ENCODE measurements at places on chromosomes 3 and 15.

- no peak for DNase-seq
Observed at GRCh38 chr3:186983659-186984058, 53.3 kb downstream of the ST6GAL1 start.

GRCh38 chr3:170532573-170532972, 53.3 kb downstream of the SLC7A14 start:
- peak; percentile 8 for DNase-seq

GRCh38 chr3:184594371-184595001, 32.9 kb downstream of the EPHB3 start:
- no peak for DNase-seq

GRCh38 chr3:14598143-14598569, 53.4 kb upstream of the CCDC174 start:
- peak; percentile 49 for DNase-seq

GRCh38 chr3:99471353-99472323, 166.8 kb upstream of the COL8A1 start:
- no peak for DNase-seq

DNA sequence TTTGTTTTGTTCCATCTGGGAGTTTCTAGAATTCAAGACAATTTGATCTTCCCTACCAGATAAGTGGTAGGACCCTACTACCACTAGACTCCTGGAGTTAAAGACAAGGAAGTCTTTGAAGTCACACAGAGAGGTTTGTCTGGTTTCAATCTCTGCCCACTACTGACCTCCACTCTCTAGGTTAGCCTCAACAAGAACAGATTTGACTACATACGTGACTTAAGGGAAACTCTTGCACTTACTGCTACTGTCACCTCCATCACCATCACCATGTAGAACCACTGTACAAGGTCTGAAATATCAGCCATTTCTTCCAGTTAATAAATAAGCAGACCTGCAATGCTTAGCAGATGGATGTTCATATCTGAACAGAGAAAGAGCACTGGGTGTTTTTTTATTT, 148.3 kb upstream of the ARHGEF26 start:
- no peak for DNase-seq

GRCh38 chr3:9087831-9088413, 124.7 kb upstream of the RAD18 start:
- no peak for DNase-seq

DNA sequence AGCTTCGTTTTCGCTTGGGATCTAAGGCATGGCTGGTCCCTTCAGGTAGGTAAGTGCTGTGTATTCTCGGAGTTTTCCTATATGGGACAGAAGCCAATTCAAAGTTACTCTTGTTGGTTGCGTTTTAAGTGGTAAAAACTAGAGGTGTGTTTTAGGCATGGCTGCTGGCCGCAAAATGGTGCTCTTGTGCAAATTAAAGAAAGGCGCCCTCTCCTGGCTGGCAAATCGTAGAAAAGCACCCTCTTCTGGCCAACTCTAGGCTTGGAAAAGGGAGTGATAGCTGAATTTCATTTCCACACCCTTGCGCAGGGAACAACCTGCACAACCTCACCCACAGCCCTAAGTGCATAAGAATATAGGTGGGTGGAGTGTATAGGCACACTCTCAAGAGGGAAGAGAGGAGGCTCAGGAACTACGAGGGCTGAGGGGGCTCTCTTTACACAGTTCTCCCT, 23.5 kb downstream of the DRD3 start:
- peak; percentile 63 for DNase-seq

DNA sequence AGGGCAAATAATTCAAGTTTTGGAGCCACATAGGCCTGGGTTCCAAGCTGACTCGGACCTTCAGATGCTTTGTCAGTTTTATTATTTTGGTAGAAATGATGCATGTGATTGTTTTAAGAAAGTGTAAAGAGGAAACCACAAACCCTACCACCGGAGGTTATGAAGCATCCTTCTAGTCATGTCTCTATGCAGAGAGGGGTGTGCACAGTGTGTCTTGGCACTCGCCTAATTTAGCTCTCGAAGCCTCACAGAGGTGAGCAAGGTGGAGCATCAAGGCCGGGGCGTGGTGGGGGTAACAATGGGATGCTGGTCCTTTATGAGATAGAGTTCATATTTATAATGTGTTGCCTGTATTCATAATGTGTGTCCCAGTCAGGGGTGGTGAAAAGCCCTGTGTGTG, 63.7 kb upstream of the SMAD6 start:
- no peak for DNase-seq

GRCh38 chr3:112881891-112882290, 35.2 kb upstream of the CD200R1L start:
- no peak for DNase-seq

GRCh38 chr3:22713936-22714335, 489.2 kb upstream of the UBE2E2 start:
- no peak for DNase-seq

DNA sequence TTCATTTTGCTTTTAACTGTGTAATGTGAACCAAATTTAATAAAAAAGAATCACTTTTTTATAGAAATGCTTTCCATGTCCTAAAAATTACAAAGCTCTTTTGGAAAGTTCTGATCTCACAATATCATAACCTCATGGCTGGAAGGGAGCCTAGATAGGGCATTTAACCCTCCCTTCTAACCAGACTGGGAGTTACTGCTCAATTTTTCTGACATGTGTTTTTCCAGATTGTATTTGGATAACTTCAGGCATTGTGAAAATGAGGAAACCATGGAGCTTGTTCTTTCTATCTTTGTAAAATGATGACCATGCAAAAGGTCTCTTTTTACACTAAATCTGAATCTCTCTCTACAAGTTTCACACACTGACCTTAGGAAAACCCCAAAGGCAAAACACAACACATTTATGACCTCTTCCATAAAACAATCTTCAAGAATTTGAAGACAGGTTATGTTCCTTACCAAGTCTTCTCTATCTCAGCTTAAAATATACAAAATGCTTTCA, 508.8 kb downstream of the DIPK2A start:
- no peak for DNase-seq

DNA sequence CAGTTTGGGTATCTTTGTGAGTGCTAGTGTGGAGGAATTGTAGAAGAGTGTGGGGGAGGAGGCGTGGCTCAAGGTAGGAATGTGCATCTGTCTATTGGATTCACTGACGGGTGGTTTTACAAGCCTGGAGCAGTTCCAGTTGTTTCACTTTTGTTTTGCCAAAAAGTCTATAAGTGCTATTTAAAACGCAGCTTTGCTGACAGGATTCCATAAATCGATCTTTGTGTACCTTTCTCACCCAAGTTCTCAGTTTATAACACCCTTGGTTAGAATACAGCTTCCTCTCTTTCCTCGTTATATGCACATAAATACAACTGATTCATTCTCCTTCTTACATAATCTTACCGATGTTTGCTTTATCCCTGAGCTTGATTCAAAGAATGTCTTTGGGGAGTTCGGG, 123.2 kb upstream of the UBE2E2 start:
- no peak for DNase-seq

DNA sequence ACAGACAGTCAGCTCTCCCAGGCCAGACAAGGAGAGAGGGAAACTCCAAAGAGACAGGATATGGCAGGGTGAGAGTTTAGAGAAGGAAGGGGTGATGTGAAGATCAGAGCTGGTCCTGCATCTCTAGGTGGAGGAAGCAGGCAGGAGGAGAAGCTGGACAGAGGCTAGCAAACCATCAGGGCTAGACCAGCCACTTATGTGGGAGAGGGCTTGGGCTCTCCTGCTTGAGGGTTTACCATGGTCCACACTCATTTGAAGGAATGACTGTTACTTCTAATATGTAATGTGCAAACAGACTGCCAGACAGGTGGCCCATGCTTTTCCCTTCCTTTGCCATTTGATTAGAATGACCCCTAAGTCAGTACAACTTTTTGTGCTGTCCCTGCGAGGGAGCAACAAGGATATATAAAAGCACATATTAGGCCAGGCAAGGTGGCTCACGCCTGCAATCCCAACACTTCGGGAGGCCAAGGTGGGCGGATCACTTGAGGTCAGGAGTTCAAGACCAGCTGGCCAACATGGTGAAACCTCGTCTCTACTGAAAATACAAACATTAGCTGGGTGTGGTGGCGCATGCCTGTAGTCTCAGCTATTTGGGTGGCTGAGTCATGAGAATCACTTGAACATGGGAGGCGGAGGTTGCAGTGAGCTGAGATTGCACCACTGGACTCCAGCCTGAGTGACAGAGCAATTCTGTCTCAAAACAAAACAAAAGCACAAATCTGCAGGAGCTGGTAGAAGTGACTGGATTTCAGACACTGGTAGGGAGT, 41.0 kb upstream of the MANF start:
- no peak for DNase-seq

GRCh38 chr15:37032091-37032775, 68.1 kb downstream of the MEIS2 start:
- DNase-seq = no peak

- no peak for DNase-seq
Observed at GRCh38 chr3:11154036-11154952, at the start of gene HRH1. Gene HRH1, plus strand, starts transcription at chr3:11154493. Its CDS starts 104,545 bp downstream, at chr3:11259038.

- no peak for DNase-seq
Observed at GRCh38 chr15:58457466-58457965, 25.7 kb downstream of the LIPC start.

DNA sequence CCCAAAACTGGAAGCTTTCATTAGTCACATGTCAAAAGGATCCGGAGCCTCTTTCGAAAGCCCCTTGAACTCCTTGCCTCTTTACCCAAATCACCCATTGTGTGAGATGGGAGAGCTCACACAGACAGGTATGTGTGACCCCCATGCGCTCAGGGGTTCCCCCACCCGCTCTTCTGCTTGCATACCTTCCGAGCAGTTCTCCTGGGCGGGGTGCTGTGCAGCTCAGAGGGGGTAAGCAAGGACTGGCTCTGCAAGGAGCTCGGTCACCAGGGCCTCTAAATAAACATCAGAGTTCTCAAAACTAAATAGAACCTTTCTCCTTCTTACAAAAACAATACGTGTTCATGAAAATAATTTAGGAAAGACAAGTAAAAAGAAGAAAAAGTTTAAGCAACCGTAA, 55.7 kb downstream of the PXYLP1 start:
- DNase-seq = no peak

DNA sequence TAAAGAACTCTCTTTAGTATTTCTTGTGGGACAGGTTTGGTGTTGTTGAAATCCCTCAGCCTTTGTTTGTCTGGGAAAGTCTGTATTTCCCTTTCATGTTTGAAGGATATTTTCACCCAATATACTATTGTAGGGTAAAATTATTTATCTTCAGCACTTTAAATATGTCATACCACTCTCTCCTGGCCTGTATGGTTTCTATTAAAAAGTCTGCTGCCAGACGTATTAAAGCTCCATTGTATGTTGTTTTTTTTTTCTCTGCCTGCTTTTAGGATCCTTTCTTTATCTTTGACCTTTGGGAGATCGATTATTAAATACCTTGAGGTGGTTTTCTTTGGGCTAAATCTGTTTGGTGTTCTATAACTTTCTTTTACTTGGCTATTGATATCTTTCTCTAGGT, 119.0 kb upstream of the TBC1D5 start:
- DNase-seq = no peak

- no peak for DNase-seq
Observed at GRCh38 chr3:52871761-52872160, 25.6 kb downstream of the STIMATE start.

DNA sequence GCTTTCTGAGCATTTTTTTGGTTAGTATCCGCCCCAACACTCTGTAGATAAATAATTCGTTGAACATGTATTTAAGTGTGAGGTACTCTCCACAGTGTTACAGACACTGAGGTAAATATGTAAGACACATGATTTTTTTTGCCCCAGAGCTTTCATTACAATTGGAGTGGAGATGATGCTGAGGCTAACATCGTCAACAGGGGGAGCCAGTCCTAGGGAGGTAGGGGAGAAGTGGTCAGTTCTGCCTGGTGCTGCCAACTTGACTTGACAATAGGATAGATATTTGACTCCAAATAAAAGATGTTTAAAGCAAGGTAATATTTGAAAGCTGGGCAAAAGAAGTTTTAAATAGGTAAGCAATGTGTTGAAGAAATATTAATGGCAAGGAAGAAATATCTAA, 295.7 kb downstream of the UNC13C start:
- peak; percentile 1 for DNase-seq

- DNase-seq = no peak
Observed at GRCh38 chr15:38134252-38134651, 118.4 kb upstream of the SPRED1 start.

GRCh38 chr15:86333819-86334218, 254.1 kb downstream of the AGBL1 start:
- DNase-seq = no peak

DNA sequence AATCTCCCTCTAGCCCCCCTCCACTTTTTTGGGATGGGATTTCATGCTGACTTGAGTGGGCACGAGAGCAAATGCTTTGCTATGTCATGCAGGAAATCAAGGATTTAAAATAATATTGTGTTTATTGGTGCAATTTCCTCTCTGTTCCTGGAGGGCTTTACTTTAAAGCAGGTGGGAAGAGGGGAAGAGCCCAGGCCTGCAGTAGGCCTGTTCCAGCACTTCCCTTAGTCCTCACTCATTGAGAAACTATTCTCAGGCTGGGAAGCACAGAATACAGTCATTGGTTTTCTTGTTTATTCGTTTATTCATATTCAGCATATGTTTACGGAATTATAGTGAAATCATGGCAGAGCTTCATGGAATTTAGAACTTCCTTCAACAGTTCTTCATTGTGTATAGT, 41.7 kb upstream of the SPSB4 start:
- DNase-seq = no peak

GRCh38 chr3:462851-463250, 266.3 kb downstream of the CHL1 start:
- no peak for DNase-seq

DNA sequence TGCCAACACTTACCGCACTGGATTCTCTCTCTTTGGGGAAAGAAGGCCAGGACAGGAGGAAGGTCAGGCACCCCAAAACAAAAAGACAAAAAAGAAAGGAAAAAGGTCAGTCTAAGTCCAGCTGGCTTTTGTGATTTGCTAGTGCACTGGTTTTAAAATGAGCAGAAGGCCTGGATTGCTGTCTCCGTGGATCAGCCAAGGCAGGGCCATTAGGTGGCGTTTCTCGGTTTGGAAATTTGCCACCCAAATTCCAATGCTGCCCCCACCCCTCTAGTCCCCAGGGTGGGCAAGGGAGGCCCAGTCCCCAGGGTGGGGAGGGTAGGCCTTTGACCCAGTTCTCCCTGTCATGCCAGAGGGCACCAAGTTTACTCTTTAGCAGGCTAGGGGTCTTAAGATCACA, 33.3 kb downstream of the TLE3 start:
- no peak for DNase-seq

DNA sequence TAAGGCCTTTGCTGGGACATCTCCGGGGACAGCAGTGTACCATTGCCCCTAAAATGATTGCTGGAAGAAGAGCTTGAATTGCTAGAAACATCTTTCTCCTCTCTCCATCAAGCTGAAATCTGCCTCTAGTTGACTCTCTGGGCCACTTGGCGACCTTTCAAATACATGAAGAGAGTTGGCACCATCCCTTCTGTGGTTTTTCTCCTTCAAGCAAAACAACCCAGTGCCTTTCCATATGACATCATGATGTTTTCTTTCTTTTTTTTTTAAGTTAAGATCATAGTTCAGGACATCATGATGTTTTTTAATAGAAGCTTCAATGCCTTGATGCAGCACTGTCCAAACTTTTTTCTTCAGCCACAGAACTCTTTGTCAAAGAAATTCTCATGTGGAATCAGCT, 144.0 kb upstream of the PTPRG start:
- DNase-seq = no peak
